ENCODE measurements at places on chromosomes 13 and 19.

- DNase-seq, result no peak
Measured at GRCh38 chr13:78592584-78592983, 10.8 kb downstream of the POU4F1 start.

GRCh38 chr19:47032171-47032811 lies 12.7 kb downstream of the NPAS1 start:
- no peak for DNase-seq

DNA sequence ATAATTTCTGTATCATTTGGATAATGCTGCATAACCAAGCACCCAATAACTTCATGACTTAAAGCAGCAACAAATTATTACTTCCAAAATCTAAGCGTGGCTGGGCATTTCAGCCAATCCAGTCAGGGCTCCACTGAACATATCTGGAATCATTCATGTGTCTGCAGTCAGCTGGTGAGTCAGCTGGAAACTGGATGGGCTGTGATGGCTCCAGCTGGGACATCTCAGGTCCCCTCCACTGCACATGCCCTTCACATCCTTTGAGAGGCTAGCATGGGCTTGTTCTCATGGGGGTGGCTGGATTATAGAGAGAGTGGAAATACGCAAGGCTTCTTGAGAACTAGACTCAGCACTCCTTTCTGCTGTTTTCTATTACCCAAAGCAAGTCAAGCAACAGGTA lies 961.9 kb downstream of the DIAPH3 start:
- DNase-seq, result no peak

DNA sequence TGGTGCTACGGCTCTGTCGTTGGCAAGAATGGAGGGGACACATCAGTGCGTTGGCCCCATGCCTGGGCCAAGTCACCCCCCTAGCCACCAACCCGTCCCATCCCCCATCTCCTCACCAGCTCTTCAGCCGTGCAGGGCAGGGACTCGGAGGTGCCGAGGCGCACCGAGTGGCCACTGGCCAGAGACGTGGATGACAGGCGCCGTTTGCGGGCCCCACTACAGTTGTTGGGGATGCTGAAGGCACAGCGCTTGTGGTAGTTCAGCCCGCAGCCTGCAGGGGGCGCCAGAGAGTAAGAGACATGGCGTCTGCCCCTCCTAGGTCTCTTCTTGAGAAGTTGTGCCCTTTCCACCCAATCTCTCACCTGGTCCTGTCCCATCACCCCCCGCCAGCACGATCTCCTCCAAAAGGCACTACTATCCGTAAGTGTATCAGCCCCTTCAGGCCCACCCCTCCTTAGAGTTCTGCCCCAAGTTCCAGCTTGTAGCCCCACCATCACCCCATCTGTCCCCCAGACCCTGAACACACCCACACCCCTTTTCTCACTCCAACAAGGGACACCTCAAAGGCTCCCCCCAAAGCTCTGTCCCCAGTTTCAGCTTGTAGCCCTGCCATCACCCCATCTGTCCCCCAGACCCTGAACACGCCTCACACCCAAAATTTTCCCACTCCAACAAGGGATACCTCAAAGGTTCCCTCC lies 12.4 kb downstream of the PRKD2 start:
- peak; percentile 26 for DNase-seq

GRCh38 chr13:111219280-111219679 lies 101.2 kb upstream of the TEX29 start:
- peak; percentile 72 for DNase-seq

- peak; percentile 17 for DNase-seq
Measured at GRCh38 chr13:32045982-32046785, 14.6 kb downstream of the FRY start.

- DNase-seq, result peak; percentile 27
Measured at GRCh38 chr13:30410705-30411125, 11.6 kb upstream of the UBE2L5 start.

DNA sequence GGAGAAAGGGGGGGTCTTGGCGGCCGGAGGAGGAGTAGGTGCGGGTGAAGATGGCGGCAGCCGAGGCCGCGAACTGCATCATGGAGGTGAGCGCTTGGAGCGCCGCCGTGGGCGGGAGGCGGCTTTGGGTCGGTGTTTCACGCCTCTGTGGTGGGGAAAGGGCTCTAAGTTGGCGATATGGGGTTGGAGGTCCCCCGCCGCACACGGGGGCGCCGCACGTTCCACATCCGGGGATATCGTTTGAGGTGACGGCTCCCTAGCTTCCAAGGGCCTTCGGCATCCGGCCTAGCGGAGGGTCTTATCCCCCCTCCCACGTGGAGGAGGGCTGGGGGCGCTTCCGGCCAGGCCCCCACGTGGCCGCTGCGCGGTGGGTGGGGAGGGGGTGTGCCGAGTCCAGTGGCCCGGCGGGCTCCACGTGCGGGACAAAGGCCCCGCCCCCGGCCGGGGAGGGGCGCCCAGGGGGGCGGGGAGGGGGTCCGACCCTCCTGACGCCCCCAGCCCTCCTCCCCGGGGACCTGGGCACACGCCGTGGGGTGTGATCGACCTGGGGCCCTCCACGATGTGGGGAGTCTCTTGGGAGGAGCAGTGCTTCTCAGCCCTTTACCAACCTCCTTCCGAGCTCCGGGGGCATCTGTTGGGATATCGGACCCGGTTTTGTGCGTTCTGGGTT lies at the start of gene PRMT1:
Gene PRMT1, plus strand, starts transcription at position 41 of the 670 bp plus-strand sequence. Its CDS starts 10 bp downstream, at position 51.
- peak; percentile 40 for DNase-seq

DNA sequence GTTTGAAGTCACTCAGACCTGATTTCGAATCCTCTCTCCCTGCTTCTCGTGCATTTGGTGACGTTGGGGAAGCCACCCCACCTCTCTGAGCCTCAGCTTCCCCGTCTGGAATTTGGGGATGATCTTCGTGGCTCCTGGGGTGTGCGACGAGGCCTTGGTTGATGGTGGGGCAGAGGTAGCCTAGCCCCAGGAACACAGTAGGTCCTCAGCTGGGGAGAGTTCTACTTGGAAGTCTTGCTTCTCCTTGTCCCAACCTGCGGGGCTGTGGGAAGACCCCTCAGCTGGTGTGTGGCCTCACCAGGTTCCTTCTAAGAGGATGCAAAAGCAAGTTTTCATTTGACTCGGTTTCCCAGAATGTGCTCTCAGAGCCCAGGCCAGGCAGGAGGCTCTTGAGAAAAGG lies 13.1 kb downstream of the HPN start:
- DNase-seq, result no peak

GRCh38 chr19:1315470-1316166 lies 29.9 kb downstream of the EFNA2 start:
- DNase-seq, result peak; percentile 49

DNA sequence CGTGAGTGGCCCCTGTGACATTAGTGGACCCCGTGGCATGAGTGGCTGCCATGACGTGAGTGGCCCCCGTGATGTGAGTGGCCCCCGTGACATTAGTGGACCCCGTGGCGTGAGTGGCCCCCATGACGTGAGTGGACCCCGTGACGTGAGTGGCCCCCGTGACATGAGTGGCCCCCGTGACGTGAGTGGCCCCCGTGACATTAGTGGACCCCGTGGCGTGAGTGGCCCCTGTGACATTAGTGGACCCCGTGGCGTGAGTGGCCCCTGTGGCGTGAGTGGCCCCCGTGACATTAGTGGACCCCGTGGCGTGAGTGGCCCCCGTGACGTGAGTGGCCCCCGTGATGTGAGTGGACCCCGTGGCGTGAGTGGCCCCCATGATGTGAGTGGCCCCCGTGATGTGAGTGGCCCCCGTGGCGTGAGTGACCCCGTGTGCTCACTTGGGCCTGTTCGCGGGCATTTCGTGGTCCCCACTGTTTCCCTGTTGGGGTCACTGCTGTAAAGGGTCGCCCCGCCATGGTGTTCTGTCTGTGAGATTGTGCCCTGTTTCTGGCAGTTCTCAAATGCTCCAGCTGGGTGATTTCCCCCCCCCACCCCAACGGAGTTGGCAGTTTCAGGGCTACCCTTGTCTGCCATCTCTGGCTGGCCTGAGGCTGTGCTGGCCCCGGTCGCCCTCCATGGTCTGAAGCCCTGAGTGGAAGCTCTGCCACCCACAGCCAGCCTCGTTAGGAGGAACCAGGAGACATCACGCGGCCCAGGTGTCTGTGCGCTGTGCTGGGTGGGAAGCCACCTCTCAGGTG lies 64.2 kb downstream of the MCF2L start:
- DNase-seq, result no peak

- DNase-seq, result peak; percentile 30
Measured at GRCh38 chr19:33175886-33176669, 18.1 kb upstream of the LRP3 start.

- no peak for DNase-seq
Measured at GRCh38 chr13:106426909-106427308, 108.6 kb downstream of the EFNB2 start.

DNA sequence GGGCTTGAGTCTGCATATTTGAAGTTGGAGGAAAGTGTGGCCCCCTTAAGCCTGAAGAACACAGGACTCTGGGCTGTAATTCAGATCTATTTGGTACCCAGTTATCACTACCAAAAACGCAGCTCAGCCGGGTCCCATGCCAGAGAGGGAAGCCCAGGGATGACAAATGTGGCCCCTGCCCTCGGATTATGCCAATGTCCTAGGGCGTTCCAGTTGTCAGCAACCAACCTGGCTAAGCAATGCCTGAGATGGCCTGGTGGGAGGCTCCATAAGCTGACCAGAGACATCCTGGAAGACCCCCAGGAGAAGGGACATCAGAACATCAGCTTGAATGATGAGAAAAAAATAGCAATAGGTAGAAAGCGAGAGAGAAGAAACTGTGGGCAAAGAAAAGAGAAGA lies 79.6 kb upstream of the UQCRFS1 start:
- no peak for DNase-seq

DNA sequence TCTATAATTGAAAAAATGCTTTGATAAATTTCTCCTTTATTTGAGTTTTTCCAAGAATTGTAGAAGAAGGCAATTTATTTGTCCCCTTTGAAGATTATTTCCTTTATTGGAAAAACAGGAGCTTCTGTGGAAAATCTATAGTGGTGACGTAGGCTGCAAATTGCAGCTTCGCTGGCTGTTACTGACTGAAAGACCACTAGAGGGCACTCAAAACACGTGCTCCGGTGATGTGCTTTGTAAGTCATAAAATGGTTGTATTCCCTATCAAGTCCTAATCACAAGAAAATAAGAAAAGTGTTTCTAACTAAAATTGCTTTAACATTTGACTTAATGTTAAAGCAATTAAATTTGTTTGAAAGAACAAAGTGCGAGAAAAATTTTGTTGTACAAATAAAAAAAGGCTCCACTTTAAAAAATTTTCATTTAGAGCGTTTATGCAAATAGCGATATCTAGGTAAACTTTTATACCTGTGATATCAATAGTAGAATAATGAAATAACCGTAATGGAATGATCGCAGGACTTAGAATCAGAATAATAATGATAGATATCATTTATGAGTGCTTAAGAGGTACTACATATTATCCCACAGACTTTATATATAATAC lies 638.2 kb upstream of the SPRY2 start:
- peak; percentile 60 for DNase-seq

DNA sequence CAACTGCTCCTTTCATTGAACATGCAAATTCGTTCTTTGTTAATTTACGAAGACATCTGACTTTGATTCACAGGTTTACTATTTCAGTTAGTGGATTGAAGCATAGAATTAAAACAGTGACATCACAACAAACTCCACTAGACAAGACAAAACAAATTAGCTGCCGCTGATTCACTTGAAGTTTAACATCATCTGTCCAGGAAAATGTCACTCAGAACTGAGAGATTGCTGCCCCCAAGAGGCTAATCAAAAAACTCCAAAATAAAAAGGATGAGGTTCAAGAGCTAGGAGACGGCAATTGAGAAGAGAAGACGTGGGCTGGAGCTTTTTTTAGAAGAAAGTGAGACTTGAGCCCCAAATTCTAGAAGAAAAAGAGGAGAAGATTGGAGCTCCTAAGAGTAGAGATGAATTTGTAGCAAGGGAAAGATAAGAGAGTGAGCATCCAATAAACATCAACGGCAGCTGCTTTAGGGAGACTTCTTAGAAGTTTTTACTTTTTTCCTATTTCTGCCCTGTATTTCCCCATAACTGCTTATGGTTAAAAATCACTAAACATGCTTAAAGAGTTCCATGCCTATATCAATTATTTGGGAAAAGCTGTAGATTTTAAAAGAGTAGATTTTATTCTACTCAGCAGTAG lies 40.8 kb upstream of the TPP2 start:
- peak; percentile 40 for DNase-seq

- peak; percentile 2 for DNase-seq
Measured at GRCh38 chr13:69970520-69970919, 137.1 kb upstream of the ATXN8OS start.

DNA sequence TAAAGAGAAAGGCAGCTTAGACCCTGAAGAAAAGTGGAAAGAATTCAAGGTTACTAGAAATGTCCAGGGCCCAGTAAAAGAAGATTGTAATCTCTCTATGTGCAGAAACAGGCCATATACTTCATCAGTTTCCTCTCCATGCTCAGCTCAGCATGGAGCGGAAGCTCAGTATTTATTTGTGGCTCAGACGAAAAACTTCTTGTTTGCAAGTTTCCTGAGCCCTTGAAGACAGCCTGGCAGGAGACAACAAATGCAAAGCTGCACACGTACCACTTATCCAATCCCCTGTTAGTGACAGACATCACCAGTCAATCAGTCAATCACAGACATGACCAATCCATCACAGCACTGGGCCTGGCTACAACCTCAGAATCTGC lies 8.1 kb upstream of the KLF2 start:
- no peak for DNase-seq

- DNase-seq, result no peak
Measured at GRCh38 chr19:18333680-18334079, 6.7 kb upstream of the PGPEP1 start.

GRCh38 chr13:74158571-74159352 lies 24.6 kb upstream of the KLF12 start:
- DNase-seq, result no peak

- no peak for DNase-seq
Measured at GRCh38 chr13:96710166-96710862, 284.0 kb downstream of the OXGR1 start.

GRCh38 chr13:91904005-91904404 lies 505.6 kb downstream of the GPC5 start:
- DNase-seq, result no peak

- no peak for DNase-seq
Measured at GRCh38 chr19:55482156-55482961, 2.6 kb upstream of the NAT14 start.

GRCh38 chr19:42397263-42398166 lies 7.4 kb upstream of the CNFN start:
- DNase-seq, result no peak

DNA sequence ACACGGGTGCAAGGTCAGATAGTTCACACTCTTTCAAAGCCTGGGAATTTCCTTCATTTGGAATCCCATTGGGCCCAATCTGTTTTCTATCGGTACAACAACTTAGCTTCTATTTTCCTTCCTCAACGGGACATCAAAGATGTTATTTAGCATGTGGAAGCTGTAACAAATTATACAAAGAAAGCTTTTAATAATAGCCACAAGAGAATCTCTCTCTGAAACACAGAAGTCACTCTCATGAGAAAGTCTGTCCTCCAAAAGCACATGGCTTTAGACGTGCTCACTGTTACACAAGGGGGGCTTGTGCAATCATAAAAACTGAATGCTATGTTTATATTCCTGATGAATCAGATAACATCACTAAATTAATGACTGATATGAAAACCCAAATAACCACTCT lies 28.9 kb upstream of the CYSLTR2 start:
- no peak for DNase-seq

DNA sequence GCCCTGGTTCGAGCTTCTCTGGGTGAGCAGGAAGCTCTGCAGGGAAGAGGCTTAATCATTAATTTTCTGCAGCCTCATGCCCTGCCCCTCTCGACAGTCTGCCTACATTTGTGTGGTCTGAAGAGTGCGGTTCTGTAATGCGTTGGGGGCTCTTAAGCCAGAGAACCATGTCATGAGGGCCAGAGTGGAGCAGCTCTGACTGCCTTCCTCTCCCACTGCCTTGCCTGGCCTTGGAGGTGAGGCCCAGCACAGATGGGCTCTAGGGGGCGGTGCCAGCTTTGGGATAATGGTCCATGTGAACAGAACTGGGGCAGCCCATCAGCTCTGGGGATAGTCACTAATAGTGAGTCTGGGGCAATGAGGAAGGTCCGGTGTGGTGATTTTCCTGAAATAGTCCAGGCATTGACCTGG lies 5.7 kb downstream of the FGF9 start:
- no peak for DNase-seq
